M059J (cell line): ENCODE measurements at places on chromosomes 11 and 22. TPM values are rescaled to one million over a fixed set of nuclear protein-coding genes. Genes with fewer than 3 reads are reported as not detected.
A peak's percentile ranks its signal among the peaks of the same experiment; 100 is the strongest.

- DNase-seq = peak; percentile 9
Observed at GRCh38 chr11:129787532-129788155, 28.0 kb upstream of the TMEM45B start.

DNA sequence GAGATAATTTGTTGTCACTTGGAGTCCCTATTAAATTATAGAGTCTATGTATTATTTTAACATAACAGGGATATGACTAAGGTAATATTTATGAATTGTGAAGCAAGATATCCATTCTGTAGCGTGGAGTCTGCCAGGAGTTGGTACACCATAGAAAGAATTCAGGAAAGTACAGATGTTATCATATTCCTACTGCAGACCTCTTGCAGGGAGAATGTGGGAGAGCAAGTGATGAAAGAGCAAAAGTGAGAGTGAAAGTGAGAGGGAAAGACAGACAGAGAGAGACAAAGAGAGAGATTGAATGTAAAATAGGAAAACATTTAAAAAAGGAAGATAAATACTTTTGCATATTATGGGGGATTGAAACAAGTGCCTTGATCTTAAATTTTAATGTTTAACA is 468.8 kb downstream of the CNTN5 start:
- no peak for DNase-seq

DNA sequence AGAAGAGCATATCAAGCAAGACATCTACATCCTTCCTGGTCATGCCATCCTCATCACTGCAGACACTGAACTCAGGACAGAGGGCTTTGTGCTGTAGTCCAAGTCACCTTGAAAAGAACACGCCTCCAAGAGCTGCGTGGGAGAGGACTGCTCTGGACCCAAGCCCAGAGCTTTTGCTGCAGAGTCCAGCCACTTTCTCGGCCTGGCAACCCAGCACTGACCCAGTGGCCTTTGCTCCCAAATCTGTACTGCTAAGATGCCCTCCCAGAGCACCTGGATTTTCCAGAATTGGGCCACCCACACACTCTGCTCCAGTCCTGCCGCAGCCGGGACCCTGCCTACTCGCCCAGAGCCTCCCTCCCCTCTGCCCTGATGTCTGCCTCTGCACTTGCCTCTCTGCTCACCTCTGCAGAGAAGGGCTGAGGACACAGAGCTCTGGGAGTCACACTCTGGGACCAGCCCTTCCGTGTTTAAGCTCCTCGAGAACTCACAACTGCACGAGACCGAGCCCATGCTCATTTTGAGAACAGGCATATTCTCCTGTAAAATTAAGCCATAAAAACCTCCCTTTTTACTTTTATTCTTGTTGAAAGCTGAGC is 83.8 kb upstream of the CSNK2A3 start:
- no peak for DNase-seq

GRCh38 chr11:63563201-63564055 is at the start of gene PLAAT2:
PLAAT2 (minus strand) TSS chr11:63563379; CDS start chr11:63563324, 55 bp downstream.
- no peak for DNase-seq

DNA sequence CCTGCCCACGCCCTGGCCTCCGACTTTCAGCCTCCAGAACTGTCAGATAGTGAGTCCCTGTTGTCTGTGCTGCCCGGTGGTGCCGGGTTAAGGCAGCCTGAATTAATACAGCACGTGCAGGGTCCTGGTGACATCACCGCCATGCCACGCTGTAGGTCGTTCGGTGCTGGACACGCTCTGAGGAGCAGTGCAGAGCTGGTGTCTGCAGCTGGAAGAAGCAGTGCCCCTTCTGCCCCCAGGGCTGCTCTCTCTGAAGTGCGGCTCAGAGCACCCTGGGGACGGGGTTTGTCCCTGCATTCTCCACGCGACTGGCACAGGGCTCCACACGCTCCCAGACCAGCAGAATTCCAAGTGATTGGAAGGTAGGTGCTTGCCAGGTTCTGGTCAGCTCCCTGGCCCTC is 831.5 kb downstream of the TBC1D22A start:
- DNase-seq = no peak

- peak; percentile 19 for DNase-seq
Observed at GRCh38 chr11:76512851-76513653, 68.2 kb downstream of the EMSY start.

DNA sequence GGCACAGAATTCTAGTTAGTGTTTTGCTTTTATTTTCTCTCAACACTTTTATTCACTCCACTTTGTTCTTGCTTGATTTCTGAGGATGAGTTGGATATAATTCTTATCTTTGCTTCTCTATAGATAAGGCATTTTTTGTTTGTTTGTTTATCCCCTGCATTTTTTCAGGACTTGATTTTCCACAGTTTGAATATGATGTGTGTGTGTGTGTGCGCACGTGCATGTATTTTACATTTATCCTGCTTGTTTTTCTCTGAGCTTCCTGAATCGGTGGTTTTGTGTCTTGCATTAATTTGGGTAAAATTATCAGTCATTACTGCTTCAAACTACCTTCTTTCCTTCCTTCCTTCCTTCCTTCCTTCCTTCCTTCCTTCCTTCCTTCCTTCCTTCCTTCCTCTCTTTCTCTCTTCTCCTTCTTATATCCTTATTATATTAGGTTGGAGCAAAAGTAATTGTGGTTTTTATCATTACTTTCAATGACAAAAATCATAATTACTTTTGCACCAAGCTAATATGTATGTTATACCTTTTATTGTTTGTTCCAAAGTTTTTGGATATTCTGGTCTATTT is 679.9 kb upstream of the RAG2 start:
- DNase-seq = no peak

DNA sequence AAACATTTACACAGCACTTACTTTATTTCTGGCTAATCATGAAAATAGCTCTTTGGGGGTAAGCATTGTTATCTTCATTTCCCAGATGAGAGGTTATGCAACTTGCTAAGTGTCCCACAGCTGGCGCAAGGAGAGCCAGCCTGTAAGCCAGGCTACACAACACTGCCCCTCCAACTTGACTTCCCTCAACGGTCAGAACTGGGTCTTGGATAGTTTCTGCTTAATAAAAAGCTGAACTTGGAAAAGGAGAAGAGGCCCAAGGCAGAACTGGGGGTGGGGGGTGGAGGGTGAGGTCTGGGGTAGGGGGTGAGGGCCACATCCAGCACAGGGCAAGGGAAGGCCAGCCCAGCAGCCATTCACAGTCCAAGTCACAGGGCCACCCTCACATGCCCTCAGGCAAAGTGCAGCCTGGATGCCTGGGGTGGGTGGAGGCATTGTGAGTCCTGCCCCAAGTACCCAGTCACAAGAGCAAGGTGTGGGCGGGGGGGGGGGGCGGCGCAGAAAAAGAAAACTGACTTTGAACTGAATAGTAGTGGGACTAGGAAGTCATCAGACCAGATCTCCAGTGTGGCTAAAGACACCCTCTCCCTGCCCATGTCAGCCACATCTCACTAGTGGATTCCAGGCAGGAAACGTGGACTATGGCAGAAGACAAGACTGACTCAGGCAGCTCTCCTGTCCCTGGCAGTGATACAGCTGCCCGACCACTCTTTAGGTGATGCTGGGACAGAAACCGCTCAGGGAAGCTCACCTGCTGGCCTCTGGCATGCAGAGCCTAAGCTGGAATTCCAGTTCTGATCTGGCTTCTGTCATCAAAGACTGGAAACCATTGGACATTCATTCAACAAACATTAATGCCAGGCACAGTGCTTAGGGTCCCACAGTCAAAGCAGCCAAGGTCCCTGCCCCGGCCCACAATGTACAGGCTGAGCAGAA is 52.4 kb downstream of the PACSIN2 start:
- DNase-seq = peak; percentile 36

- DNase-seq = peak; percentile 35
Observed at GRCh38 chr22:35521358-35522224, 19.0 kb upstream of the RASD2 start.

DNA sequence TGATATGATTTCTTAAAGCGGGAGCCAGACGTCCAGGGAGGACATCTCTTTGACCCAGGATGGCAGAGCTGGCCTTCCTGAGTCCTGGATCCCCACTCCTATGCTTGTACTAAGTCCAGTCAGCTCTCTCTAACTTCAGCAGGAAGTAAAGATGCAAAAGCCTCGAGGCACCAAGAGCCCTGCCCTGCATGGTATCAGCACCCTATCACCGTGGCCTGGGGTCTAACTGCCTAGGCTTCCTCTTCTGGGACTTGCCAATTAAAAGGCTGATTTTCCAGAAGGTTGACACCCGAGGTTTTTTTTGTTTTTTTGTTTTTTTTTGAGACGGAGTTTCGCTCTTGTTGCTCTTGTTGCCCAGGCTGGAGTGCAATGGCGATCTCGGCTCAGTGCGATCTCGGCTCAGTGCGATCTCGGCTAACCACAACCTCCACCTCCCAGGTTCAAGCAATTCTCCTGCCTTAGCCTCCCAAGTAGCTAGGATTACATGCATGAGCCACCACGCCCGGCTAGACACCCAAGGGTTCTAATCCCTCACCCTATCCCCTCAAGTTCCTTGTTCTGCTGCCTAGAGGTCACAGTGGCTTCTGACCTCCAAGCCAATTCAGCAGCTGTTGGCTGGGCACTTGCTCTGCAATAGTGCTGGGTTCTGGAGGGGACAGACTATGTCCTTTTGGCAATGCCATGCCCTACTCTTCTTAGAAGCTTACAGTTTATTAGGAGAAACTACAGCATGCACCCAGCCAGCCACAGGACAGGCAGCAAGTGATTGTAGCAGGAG is 50.6 kb upstream of the FTH1 start:
- DNase-seq = no peak

DNA sequence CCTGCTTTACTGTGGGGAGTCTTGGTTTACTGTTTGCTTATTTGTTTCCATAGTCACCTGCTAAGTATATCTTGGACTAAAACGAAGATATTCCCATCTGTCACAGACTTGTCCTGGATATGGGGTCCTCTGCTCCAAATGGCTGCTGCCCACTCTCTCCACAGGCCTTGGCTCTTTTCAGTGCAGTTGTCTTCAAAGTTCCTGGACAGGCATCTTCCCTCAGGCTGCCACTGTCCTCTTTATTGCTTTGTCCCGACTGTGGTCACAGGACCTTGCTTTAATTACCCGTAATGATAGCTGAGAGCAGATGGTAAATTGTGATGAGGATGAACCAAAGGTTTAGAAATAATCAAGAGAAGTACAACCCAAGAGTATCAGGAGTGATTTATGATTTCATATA is 713.9 kb upstream of the CCDC179 start:
- DNase-seq = no peak

DNA sequence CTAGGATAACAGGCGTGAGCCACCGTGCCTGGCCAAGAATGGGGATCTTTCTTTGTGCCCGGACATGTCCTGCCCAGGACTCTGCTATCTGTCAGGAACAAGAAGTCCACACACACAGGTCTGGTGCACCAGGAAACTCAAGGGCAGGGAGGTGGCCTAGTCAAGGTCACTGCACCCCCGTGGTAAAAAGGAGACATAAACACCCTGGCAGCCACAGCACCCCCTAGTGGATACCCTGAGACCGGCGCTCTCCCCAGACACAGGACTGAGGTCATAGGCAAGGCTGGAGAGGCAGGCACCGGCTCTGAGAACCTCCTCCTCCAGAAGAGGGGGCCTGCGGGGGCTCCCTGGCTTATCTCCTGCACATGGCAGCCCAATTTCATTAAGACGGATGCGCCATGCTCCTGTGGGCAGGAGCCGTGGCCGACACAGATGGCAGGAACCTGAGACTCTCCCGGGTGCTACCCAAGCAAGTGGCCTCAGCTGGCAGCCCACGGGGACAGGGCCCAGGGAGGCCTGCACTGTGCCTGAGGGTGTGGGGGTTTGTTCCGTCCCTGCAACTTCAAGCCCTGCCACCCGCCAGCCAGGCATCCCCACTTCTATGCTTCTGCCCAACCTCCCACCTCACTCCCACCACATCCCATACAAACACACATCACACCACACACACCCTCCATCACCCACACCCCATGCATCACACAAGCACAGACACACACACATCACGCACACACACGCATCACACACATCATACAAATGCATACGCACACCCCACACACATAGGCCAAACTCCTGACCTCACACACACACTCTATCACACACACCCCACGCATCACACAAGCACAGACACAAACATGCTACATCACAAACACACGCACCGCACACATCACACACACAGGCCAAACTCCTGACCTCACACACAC is 19.6 kb downstream of the MACROD1 start:
- peak; percentile 31 for DNase-seq

DNA sequence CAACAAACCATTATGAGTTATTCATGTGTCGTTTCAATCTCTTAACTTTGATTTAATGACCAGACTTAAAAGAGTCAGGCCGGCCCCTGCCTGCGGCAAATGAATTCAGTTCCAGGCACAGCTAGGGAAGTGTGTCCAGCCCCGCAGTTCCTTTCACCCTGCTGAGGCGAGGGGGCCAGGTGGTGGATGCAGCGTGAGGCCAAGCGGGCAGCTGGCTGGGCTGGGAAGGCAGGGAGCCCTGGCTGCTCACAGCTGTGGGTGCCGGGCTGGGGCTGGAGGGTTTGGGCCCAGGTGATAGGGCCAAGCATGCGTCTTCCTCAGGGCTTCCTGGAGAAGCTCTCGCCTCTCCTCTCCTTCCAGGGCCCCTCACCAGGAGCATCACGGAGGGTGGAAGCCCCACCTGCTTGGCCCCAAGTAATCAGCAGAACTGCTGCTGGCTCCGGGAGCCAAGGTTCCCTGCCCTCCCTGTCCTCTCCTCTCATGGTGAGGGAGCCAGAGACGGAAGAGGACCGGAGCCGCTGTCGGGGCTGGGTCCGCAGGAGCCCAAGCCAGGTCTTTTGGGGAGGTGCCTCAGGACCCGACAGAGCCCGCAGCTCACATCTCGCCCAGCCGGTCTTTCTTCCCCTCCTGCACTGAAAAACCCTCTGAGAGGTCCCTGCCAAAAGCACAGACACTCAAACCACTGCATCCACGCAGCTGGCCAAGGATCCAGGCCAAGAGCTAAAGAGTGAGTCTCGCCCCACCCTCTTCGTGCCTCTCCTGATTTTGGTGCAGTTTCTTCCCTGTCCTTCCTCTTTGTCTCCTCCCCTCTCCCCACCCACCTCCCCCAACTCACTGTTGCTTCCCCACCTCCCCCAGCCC is 97.0 kb downstream of the ST3GAL4 start:
- DNase-seq = no peak

DNA sequence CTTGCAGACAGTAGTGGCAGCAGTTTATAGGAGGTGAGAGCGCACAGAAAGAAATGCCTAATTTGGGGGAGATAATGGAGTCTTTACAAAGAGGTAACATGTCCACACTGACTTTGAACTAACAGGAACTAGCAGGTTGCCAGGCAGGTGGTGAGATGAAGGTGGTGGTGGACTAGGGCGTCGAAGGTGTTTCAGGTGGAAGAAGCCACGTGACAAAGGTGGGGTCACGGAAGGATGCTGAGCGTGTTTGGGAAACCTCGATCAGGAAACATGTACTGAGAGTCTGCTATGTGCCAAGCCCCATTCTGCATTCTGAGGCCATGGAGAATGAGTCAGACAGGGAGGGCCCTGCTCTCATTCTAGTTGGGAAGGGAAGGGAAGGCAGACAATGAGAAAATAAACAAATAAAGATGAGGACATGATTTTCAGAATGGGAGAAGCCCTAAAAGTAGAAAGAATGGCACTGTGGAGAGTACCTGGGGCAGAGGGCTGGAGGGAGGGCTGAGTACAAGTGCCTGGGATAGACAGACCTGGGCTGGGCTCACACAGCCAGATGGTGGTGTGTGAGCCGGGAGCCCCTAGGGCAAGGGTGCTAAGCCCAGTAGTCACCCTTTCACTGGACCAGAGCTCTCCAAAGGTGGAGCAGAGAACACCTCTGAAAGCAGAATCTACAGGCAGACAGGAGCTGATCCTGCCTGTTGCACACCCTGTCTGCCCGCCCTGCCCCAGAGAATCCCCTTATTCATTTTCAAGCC is 16.2 kb upstream of the NNMT start:
- peak; percentile 58 for DNase-seq

The CEND1 gene
- total RNA-seq = not detected in 2 replicates

The KCNQ1OT1 gene
- 0.32 and 0.47 TPM in 2 replicates for total RNA-seq

The C11orf86 gene
- not detected in 2 replicates for total RNA-seq

The SCN3B gene
- 0.20 TPM in 1 of 2 replicates, not detected in the other for total RNA-seq

The MYOD1 gene
- 0.05 and 0.12 TPM in 2 replicates for total RNA-seq

The CD6 gene
- total RNA-seq = 0.10 TPM in 1 of 2 replicates, not detected in the other

The SYT12 gene
- total RNA-seq = 0.81 and 2.3 TPM in 2 replicates

The CLDN5 gene
- not detected in 2 replicates for total RNA-seq
